Stimulated activated naive CD8-positive, alpha-beta T cell treated with anti-CD3 and anti-CD28 coated beads, Interleukin-15, Interleukin-2, amounts not matched to agents 100 U/mL and 50 U/mL, for 24 hours (primary cell): ENCODE measurements at places on chromosomes 16 and 17.
A peak's percentile ranks its signal among the peaks of the same experiment; 100 is the strongest.

- DNase-seq, result no peak
These were observed 72.0 kb upstream of the MAF start for GRCh38 chr16:79672524-79672923.

DNA sequence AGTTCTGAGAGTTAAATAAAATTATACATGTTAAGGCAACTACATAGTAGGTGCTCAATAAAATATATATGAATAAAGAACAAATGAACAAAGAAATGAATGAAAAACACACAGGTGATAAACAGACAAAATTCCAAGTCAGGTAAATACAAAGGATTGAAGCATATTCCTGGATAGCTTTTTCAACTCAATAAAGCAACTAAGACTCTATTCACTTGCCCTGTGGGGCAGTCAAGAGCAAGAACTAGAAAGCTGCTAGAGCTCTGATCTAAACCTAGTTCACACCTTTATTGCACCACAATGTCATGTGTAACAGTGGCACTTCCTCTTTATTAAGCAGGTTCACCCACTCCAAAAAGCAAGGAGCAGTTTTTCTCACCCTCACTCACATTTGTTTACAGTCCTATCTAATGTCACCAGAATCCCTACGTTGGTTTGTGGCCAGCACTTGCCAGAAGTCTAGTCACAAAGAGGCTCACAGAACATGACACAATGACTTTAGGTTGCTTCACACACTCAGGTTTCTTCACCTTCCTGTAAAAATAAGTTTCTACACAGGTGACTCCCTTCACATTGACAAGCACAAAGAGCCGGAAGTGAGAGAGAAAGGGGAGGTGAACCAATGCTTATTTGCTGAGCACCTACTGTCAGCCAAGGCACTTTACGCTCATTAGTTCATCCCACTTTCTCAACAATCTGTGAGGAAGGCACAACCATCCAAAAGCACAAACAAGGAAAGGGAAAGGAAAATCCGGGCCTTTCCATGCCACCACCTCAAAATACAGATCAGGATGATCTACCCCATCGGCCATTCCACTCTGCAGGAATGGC lies 70.8 kb downstream of the XPO6 start:
- peak; percentile 51 for DNase-seq

GRCh38 chr16:80100186-80100585 lies 440.6 kb upstream of the DYNLRB2 start:
- DNase-seq, result no peak

DNA sequence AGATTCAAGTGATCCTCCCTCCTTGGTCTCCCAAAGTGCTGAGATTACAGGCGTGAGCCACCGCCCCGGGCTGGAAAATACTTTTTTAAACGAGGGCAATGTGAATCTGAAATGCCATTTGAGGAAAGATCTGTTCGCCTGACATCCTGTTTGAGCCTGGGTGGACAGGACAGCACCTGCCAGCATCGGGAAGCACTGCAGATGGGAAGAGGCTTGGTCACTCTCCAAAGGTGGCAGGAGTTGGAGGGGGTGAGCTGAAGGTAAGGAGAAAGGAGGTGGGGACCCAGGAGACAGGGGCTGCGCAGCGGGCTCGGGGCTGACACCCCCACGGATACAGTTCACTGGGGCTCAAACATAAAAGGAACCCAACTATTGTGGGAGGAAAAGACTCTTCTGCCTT lies 3.9 kb upstream of the BIRC5 start:
- DNase-seq, result no peak

DNA sequence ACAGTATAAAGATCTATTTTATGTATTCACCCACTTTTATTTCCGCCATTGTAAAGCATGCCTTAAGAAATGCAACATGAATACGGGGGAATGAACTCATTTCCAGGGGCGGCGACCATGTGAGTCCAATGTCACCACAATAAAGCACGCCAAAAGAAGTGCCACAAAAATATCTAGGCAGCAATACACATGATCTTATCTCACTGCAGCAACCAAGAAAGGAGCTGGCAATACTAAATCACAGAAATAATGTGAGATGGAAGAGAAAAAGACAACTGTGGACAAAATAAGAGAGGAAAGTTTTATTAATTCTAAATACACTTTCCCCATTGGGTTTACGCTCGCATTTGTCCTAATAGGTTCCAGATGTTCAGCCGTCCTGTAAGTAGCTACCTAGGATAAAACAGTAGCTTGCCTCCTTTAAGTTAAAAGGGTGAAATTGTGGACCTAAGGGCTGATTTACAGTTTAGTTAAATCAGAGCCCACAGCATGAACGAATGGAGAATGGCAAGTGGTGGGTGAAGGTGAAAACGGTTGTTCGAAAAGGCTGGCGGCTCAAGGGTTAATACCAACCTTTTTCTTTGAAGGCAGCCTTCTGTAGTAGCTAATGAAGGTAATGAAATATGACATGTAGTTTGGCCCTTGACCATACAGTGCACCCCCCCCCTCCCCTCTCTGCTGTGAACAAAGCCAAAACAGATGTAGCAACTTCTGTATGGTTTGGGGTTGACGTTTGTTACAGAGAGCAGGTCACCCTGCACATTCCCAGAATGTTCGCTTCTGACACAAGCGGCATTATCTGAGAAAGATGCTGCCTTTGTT lies 504.2 kb upstream of the PSMD7 start:
- DNase-seq, result no peak

DNA sequence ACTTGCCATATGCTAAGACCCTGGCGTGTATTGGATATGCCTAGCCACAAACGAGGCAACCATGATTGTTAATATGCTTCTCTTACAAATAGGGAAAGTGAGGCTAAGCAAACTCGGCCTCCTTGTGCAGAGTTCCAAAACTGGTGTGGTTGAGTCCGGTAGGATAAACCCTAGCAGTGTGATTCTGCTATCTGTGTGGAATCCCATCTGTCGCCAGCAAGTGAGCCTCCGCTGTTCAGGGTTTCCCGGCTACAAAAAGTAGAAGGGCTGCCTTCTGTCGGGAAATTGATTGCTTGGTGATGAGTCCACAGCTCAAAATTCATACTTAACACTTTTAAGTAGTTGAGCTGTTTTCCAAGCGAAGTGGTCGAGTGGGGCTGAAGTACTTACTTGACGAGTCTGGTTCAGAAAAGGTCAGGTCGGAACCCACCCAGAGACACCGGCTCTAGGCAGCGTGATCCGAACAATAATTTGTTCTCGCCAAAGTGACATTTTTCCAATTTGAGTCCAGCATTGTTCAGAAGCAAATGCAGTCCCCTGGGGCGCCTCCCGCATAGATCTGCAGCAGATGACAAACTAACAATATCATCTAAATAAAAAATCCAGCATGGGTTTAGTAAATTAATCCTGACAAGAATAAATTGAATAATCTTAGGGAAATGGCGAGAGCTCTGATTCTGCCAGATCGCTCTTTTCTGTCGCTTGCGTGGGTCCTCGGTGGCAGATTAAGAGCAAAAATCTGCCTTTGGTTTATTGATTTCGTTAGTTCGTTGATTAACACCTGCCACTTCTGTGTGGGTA lies 686.7 kb upstream of the RBFOX1 start:
- DNase-seq, result no peak

DNA sequence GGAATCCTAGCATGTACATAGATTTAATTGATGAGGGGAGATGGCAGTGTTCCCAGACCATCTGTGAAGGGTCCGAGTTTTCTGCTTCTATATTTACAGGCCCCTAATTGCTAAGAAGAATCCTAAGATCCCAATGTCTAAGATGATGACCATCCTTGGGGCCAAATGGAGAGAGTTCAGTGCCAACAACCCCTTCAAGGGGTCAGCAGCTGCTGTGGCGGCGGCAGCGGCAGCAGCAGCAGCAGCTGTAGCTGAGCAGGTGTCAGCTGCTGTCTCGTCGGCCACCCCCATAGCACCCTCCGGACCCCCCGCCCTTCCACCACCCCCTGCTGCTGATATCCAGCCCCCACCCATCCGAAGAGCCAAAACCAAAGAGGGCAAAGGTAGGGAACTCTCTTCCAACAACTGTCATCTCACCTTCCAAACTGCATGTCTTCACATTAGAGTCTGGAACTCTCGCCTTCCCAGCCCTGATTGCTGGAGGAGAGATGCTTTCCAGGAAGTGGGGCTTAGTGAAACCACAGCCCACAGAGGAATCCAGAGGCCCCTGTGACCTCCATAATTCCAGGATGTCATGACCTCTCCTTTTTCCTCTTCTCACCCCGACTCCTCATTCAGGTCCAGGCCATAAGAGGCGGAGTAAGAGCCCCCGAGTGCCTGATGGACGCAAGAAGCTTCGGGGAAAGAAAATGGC lies 4.7 kb downstream of the CHD3 start:
- DNase-seq, result no peak

DNA sequence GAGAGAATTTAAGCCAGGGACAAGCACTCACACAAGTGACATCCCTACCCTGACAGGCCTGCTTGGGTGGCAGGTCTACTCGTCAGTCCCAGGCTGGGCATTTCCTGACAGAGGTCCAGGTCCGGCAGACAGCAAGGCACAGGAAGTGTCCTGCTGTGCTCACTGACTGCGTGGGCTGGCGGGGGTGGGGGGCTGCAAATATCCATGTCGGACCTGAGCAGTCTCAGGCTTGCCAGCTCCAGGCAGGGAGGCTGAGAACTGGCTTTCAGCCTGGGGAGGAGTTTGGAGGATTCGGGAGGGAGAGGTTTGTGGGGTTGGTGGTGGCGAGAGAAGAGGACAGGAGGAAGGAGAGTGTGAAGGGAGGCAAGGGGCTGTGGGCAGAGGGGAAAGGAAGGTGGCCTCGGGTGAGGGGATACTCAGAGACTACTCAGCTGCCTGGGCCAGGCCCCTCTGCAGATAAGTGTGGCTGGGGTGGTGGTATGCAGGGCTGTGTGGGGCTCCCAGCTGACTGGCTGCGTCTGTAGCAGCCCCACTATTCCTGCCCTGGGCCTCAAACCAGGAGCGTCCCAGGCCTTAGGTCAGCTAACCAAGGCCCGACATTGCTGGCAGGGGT lies 7.8 kb downstream of the HIC1 start:
- DNase-seq, result no peak

GRCh38 chr17:2138318-2138717 lies 83.4 kb downstream of the HIC1 start:
- DNase-seq, result peak; percentile 13

- peak; percentile 23 for DNase-seq
These were observed 50.8 kb upstream of the ENDOV start for GRCh38 chr17:80364091-80364691.

DNA sequence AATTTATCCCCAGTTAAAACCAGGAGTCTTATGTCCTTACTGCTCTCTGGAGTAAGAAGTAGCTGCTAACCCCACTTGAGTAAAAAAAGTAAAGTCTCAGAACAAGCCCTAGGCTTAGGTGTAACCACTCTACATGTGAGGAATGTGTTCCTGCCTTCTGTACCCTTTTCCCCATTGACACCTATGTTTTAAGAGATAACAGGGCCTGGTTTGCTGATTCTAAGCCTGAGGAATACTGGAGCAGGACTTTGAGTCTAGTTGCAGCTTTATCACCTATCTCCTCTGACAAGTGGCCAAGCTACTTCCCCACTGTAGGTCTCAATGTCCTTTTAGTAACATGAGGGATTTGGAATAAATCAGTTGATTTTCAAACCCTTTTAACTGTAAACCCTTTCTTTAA lies 40.2 kb downstream of the REXO5 start:
- DNase-seq, result no peak

- DNase-seq, result no peak
These were observed 17.9 kb upstream of the ATP2A3 start for GRCh38 chr17:3982113-3982512.

- peak; percentile 47 for DNase-seq
These were observed 13.8 kb upstream of the CD79B start for GRCh38 chr17:63945784-63946439.

- DNase-seq, result no peak
These were observed 2.4 kb upstream of the VAC14 start for GRCh38 chr16:70803319-70803718.

DNA sequence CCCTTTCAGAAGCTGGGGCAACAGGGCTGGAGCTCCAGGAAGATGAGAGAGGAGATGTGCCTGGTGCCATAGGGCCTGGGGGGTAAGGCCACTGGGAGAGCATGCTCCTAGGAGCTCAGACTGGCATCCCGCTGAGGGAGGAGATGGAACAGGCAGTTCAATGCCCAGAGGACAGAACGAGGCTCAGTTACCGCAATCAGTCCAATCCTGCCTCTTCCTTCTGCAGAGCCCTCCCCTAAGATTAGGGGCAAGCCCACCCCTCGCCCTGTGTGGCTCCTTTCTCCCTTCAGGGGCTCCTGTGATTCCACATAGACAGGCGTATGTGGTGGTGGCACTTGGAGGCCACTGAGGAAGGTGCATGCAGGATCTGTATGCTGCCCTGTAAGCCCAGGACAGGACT lies 2.4 kb downstream of the CCDC42 start:
- no peak for DNase-seq

GRCh38 chr16:67864594-67864993 lies 8.3 kb upstream of the EDC4 start:
- DNase-seq, result no peak

DNA sequence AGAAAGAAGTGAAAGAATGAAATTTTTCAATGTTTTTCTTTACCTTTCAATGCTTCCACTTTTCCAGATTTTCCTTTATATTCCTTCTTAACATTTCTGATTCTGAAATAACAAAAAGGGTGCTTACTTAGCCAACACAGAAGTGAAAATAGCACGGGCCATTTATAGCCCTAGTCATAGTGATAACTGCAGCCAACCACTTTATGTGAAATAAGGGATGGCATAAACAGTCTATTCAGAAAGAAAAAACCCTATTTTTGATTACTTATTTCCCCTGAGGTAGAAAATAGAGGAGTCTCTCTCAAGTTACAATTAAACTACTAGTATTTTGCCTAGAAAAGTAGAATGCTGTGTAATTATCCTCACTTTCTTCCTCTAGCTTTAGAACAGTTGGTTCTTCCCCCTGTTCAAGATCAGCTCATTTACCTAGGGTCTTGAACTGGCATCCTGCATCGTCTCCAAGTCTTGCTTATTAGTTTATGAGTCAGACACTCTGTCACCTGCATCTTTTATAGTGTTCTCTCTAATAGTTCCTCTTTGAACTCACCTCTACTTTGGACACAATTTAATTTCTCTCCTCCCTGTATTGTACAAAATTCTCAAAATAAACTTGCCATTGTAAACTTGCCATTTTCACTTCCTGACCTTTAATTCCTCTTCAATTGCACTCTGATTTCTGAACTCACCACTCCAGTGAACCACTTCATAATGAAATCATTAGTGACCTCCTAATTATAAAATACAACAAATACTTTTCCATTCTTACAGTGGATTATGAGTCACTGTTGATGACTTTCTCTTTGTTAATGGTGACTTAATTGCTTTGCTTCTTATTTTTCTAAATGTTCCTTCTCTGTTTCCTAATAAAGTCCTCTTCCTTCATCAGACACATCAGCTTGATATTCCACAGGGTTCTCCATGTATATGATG lies 23.6 kb downstream of the ABCA6 start:
- no peak for DNase-seq
